ENCODE measurements at places on chromosomes 3 and 15.

- DNase-seq, result peak; percentile 15
Measured at GRCh38 chr3:72031581-72031980, 246.6 kb upstream of the PROK2 start.

DNA sequence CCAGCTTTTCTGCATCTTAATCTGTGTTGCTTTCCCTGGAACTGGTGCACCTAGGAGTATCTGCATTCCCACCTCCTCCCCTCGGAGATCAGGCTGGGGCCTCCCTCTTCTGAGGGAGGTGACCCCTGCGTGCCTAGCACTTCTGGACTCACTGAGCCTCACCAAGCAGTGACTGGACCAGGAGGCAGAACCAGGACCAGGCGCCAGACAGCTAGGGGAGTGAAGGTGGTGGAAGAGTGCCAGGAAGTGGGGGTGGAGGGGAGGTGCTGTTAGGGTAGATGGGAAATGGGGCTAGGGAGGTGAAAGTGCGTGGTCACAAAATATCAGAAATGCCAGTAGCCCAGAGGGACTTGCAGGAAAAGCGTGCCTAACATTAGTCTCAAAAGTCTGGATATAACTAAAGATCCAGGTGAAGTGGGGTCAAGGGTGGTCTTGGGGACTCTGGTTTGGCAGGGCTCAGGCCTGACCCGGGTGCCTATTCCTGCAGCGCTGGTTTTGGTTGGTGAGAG is 1.2 kb downstream of the DUOXA2 start:
- DNase-seq, result no peak

DNA sequence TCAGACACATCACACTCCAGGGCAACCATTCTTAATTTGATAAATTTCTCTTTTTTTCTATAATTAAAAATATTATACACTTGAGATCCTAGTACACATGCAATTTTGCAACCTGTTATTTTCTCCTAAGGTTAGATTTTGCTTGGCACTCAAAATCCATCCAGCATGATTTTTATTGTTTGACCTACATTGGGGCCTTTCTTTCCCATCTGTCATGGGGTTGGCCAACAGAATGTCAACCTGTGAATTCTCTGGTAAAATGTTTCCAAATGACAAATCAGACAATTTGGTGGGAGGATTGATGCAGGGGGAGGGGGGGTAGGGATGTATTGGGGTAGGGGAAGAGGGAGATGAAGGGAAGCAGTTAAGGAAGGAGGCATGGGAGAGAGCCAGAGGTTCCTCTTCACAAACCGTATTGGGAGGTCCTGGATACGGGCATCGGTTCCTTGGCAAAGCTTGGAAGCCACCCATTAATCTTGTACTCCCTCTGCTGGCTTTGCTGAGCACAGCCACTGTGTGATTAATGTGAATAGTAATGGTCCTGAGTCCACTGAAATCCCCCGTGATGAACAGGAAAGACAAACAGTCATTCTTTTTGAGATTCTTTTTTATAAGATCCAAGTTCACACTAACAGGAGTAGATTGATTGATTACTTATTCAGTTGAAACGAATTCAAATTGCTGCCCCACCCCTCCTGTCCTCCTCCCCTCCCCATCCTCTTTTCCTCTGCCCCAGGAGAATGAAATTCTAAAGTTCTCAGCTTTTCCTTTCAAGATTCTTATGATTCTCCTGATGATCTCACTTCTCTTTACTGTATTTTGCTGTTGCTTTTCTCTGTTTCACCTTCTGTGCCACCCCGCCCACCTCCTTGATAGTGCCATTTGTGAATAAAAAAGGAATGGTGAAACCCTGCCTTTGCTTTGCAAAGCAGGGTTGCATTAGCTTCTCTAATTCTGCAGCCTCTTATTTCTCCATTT is 82.2 kb upstream of the SLC25A26 start:
- peak; percentile 88 for DNase-seq

- no peak for DNase-seq
Measured at GRCh38 chr3:114685161-114685560, 391.3 kb downstream of the TIGIT start.

- no peak for DNase-seq
Measured at GRCh38 chr3:167091226-167091625, 288.9 kb downstream of the ZBBX start.

- no peak for DNase-seq
Measured at GRCh38 chr3:129911261-129911861, 17.9 kb upstream of the TMCC1 start.

GRCh38 chr3:14521611-14522010 is 18.5 kb downstream of the GRIP2 start:
- DNase-seq, result no peak

DNA sequence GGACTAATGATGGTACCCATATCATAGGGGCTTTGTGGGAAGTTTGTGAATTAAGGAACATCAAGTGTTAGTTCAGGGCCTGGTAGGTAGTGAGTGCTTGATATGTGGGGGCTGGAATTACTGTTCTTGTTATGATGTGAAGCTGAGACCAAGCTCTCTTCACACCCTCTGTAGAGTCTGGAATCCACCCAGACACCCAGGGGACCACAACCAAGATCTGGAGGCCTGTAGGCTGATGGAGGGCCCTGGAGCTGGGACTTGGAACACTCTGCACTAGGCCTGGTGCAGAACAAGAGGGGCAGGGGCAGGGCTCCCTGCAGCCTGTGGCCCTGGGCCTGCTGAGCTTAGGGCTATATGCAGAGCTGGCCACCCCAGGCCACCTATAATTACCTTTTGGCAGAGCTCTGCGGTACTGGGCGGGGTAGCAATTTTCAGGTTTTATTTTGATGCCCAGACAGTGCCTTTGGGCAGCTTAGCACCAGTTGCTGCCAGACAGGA is 13.1 kb upstream of the PRKCD start:
- DNase-seq, result no peak

DNA sequence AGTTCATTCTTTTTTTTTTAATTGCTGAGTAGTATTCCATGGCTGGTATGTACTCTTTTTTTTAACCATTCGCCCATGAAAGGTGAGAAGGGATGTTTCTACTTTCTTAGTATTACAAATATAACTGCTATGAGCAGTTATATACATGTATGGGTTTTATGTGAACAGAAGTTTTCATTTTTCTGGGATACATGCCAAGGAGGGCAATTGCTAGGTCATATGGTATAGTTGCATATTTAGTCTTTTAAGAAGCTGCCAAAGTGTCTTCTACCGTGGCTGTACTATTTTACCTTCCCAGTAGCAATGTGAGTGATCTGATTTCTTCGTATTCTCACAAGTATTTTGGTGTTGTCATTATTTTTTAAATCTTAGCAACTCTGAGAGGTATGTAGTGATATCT is 11.2 kb upstream of the KLHL40 start:
- DNase-seq, result no peak

DNA sequence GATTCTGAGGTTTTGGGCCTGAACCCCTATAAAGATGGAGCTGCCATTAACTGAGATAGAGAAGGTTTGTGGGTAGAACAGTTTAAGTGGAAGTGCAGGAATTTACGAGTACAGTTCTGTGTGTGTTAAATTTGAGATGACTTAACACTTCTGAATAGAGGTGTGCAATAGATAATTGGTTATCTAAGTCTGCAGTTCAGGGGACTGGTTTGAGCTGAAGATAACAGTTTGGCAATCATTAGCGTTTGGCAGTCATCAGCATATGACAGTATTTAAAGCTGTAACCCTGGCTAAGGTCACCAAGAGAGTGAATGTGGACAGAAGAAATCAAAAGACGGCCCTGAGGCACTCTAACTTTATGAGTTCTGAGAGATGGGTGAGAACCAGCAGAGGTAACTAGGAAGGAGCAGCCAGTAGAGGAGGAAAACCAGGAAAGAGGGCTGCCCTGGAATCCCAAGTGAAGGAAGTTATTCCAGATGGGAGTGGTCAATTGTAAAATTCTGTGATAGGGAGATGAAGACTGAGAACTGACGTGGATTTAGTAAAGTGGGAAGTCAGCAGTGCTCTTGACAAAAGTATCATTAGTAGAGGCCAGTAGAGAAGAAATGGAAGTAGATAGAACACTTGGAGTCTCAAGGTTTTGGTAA is 8.1 kb downstream of the MYNN start:
- DNase-seq, result no peak

- DNase-seq, result peak; percentile 90
Measured at GRCh38 chr3:81744366-81744765, 17.1 kb downstream of the GBE1 start.

DNA sequence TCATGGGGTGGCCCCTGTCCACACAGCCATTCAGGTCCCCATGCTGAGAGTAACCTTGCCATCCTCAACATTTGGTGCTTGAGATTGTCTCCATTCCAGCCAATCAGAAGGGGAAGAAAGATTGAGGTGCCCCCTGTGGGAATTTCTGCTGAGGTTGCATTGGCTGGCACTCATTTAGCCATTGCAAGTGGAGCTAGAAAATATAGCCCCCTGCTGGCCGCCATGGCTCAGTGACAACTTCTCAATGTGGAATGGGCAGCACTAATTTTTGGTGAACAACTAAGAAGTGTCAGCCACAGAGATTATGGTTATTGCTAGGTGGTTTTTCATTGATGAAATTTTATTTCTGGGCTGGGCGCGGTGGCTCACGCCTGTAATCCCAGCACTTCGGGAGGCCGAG is 22.0 kb downstream of the COL6A6 start:
- DNase-seq, result peak; percentile 69

DNA sequence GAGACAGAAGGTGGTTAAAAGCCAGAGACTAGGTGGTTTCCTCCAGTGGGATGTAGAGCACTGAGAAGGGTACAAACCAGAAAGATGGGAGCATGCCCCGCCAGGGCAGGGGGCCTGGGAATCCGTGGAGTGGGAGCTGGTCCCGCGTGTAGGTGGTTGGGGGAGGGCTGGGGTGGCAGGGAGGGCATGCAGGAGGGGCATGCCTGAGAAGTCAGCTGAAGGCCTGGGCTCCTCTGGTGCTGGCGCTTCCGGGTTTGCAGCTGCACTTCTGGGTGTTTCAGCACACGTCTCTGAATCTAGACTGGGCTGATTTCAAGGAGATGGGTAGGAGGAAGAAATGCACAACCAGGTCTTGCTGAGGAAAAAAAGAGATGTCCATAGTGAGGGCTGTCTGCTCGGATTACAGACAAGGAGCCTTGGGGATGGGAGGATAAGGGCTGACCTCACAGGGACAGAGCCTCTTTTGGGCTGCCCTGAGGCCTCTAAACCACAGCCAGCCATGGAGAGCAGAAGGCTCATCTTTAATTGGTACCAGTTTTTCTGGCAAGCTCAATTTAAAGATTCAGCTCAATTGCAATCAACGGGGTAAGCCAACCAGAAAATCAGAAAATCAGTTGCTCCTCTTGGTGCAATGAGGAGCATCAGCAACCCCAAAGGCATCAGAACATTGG is 151.9 kb downstream of the FAM43A start:
- no peak for DNase-seq

- DNase-seq, result no peak
Measured at GRCh38 chr3:171879472-171879871, 36.3 kb downstream of the TMEM212 start.

DNA sequence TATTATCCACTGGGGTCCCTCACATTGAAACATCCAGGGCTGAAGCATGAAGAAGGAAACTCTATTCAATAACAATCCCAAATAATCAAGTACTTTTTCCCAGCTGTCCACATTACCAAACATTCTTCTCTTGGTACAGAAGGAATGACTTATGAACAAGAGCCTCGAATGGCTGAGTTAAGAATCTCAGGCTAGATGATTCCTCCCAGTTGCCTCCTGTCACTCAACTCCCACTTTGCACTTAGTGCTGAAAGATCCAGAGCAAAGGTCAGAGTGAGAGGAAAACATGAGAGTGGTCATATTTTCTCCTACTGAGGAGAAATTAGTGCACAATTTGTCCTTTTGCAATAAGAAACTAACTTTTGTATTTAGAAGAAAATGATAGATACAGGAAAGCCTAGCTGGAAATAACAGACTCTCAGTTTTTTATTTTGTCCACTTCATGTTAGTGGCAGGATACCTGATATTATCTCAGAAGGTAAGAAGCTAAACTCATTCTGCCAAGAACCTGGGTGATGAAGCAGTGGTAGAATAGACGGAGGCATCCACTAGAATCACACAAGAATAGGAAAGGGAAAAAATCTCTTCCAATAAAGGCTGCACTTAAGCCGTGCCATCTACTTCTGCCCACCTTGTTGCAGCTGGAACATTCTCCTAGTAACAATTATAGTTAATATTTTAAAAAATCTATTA is 46.2 kb downstream of the GADL1 start:
- peak; percentile 11 for DNase-seq

DNA sequence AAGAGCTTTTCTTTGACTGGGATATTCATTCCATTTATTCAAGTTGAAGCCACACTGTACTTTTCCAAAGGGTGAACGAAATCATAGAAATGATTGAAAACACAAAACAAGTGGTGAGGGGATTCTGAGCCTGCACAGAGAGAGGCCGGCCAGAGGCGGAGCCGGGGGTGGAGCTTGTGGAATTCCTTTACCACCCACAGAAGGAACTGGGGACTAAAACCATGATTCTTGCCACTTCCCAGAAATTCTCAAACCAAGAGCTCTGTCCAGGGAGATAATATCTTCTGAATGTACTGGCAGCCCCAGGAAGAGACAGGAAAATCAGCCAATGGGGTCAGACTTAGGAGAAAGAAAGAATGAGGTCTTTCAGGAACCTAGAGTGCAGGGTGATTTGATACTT is 20.8 kb downstream of the FBN1 start:
- no peak for DNase-seq

- no peak for DNase-seq
Measured at GRCh38 chr3:132695422-132695821, 26.8 kb downstream of the NPHP3 start.

GRCh38 chr3:105747060-105747541 is 121.7 kb downstream of the CBLB start:
- peak; percentile 76 for DNase-seq
